ENCODE measurements at places on chromosomes 5 and 9. TPM values are rescaled to one million over a fixed set of nuclear protein-coding genes. Genes with fewer than 3 reads are reported as not detected.

- DNase-seq, result no peak
Observed at GRCh38 chr5:33244441-33245150, 196.2 kb upstream of the TARS1 start.

- DNase-seq, result no peak
Observed at GRCh38 chr5:124460642-124461041, 285.8 kb downstream of the ZNF608 start.

DNA sequence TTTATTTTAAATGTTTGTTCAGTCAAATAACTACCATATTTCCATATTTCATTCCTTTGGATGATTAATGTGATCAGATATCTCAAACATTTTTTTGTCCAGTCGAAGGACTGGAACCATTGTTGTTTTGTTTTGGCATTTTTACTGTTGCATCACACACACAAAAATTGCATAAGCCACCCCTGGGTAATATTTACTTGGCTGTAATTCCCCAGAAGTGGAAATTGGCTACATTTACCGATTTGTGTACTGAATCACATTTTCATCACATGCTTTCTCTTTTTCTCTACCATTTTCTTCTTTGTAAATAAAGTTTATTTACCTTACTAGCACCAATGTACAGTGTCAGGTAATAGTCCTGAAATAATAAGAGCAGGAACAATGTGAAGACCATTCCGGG, 1729.7 kb upstream of the WWC1 start:
- DNase-seq, result no peak

DNA sequence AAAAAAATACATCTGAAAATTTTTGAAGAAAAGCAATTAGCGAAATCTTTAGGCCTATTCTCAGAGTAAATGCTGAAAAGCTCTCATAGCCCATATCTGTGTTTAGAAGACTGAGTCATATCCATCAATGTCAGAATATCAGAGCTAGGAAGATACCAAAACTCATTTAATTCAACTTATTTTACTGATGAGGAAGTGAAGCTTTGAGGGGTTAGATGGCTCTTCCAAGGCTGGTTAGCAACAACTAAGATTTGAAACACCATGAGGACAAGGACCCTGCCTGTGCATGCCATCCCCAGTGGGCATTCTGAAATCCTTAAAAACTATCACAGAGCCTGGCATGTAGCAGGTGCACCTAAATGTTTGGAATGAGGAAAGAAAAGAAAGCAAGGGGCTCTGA, 2.5 kb downstream of the FREM1 start:
- no peak for DNase-seq

- no peak for DNase-seq
Observed at GRCh38 chr5:29990681-29991080, 1202.8 kb upstream of the CDH6 start.

- DNase-seq, result no peak
Observed at GRCh38 chr5:75152860-75153259, 83.8 kb downstream of the ANKRD31 start.

DNA sequence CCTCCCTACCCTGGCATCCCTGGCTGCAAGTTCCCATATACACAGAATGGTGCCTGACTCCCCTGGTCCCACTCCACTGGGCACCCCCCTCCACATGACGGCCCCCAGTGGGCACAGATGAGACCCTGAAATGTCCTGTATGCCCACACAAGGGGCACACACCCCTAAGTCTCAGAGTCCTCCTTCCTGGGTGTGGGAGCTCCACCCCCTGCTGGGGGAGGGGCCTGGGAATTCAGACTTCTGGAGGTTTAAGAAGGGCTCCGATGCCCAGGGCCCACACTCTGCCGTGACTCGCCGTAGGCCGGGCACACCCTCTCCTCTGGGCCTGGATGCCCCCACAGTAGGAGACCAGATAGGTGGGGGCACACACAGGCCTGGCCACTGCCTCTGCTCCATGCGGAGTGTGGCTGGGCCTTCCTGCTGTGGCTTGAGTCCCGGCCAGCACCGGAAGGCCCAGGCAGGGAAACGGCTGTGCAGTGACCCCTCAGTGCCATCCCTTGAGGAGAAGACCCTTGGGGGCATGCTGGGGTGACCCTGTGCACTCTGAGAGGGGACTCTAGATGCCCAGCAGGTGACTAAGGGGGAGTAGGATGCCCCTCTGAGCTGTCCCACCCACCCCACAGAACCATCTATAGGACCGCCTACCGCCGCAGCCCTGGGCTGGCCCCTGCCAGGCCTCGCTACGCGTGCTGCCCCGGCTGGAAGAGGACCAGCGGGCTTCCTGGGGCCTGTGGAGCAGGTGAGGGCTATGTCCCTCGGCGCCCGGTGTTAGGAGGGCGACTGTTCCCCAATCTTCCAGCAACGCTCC, 6.5 kb downstream of the EGFL7 start:
- DNase-seq, result no peak

GRCh38 chr9:132768932-132769905, 99.0 kb downstream of the GTF3C4 start:
- peak; percentile 46 for DNase-seq

DNA sequence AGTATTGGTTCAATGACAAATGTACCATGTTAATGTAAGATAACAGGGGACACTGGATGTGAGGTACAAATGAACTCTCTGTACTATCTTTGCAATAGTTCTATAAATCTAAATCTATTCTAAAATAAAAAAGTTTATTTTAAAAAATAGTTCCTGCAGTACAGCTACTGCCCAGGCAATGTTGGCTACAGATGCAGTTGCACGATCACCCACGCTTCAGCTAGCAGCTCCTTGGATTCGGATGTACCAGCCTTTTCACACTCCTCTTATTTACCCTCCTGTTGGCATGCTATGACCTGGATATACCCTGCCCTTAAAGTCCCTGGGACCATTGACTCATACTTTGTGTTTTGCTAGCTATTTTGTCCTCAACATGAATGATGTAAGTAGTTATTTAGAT, 185.4 kb upstream of the SMARCA2 start:
- no peak for DNase-seq

- DNase-seq, result no peak
Observed at GRCh38 chr9:37248651-37249163, 128.3 kb downstream of the ZCCHC7 start.

DNA sequence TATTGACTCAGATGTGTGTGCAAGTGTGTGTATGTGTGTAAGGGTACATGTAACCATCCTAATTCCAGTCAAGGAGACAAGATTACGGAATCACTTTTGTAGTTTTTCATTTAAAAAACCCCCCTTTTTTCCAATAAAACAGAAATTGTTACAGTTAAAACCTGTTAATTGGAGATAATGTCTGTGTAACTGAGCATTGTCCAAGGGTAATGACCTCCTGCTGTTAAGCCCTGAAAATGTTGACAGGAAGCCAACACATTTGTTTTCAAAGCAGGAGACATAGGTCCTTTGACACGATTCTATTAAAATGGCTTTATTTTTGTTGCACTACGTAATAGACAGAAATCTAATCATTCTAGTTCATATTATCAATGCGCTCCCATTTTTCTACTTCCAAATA, 457.3 kb upstream of the ARRDC3 start:
- DNase-seq, result no peak

DNA sequence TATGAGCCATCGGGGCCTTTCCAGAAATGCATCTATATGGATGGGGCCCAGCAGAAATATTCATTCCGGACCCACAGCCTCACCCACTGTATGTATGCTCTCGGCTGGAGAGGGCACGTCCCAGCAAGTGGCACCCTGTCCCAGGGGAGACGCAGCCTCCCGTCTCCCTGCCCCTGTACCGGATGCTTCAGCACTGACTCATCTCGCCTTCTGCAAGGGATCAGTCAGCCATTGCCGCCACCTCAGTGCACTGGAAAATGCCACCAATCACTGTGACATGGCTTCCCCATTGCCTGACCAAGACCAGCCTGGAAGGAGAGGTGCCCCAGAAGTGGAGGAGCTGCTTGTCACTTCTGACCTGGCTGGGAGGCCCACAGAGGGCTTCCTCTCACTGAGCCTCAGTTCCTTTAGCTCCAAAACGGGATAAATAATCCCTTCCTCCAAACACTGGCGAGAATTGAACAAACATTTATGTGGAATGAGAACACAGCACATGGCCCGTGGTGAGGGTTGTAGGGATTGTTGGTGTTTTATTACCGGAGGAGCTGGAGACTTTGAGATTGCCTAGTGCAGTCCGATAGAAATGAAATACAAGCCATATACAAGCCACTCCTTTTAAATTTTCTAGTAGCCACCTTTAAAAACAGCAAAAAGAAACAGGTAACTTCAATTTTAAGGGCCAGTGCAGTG, 43.9 kb upstream of the ORM1 start:
- DNase-seq, result no peak

The IFNK gene
- not detected for polyA plus RNA-seq

The EQTN gene
- 0.43 TPM for polyA plus RNA-seq

The IGFBPL1 gene
- 1.9 TPM for polyA plus RNA-seq

The FGF10 gene
- 8.7 TPM for polyA plus RNA-seq

The PCDHB13 gene
- polyA plus RNA-seq, result 9.3 TPM

The TEX48 gene
- not detected for polyA plus RNA-seq

The GADD45G gene
- polyA plus RNA-seq, result 1.7 TPM

The SLIT3 gene
- 51.5 TPM for polyA plus RNA-seq
